ENCODE measurements at places on chromosomes 6 and 20.

DNA sequence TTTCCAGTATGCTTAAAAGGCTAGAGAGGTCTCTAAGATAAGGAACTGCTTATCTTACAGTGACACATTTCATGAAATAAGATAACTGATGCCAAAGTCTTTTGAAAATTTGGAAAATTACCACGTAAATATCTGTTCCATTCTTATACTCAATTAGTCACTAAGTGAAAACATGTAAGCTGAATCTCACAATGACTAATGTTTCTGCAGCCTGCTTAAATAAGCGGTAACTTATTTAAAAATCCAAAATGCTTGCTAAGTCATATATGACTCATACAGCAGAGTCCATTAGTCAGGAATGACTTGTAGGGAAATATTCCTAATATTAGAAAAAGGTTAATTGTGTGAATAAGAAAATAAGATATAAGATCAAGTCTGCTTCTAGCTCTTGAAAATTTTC, 27.8 kb upstream of the LGSN start:
- peak; percentile 74 for DNase-seq

GRCh38 chr20:47815866-47816265, 30.6 kb upstream of the SULF2 start:
- DNase-seq: no peak

DNA sequence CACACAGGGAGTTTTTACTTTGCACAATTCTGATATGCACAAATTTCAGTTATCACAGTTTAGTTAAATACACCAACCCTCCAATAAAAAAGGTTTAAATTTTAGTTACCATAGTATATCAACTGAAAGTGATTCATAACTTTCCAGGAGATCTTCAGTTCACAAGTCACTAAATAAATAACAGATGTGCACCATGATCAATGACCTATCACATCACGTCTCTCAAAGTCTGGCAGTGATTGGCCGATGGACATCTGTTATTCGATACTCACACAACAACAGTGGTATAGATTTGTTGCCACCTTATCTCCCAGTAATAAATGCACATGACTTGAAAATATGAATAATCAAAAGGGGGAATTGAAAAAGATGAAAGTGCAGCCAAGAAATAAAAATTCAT, 66.8 kb upstream of the PTCHD4 start:
- DNase-seq: no peak

DNA sequence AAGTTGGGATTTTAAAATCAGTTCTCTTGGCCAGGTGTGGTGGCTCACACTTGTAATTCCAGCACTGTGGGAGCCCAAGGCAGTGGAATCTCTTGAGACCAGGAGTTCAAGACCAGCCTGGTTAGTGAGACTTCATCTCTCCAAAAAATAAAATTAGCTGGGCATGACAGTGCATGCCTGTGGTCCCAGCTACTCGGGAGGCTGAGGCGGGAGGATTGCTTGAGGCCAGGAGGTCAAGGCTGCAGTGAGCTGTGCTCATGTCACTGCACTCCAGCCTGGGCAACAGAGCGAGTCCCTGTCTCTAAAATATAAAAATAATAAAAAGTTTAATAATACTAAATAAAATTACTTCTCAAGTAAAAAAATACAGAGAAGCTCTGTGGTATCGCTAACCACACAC, 77.5 kb downstream of the FOXA2 start:
- DNase-seq: no peak

DNA sequence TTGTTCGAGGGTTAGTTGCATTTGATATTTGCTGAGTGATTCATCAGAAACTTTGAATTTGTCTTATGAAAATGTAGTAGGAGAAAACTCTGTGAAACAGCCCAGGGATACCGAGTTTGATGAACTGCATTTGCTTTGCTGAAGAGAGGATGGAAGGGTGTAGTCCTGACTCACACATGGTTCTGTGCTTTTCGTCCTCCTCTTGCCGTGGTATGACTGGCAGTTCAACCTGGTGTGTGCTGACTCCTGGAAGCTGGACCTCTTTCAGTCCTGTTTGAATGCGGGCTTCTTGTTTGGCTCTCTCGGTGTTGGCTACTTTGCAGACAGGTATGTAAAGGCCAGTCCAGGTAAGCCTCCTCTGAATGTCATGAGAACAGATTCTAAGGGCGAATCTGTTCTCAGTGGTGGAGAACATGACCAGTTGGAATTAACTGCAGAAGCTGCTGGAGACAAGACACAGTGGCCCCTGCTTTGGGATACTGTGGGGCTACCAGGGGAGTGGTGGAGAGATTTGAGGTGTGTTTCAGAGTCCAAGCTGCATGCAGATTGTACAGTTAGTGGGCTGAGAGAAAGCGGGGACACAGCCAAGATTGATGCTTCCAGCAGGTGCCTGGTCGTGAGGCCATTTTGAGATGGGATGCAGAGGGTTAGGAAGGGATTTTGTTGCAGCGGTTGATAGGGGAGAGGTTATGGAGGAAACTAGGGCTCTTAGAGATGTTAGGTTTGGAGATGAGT, 8.4 kb downstream of the SLC22A1 start:
- DNase-seq: no peak

GRCh38 chr6:10385524-10386132, 29.2 kb downstream of the TFAP2A start:
- DNase-seq: no peak
